ENCODE measurements at places on chromosomes 3 and 15. TPM values are rescaled to one million over a fixed set of nuclear protein-coding genes. Genes with fewer than 3 reads are reported as not detected.

DNA sequence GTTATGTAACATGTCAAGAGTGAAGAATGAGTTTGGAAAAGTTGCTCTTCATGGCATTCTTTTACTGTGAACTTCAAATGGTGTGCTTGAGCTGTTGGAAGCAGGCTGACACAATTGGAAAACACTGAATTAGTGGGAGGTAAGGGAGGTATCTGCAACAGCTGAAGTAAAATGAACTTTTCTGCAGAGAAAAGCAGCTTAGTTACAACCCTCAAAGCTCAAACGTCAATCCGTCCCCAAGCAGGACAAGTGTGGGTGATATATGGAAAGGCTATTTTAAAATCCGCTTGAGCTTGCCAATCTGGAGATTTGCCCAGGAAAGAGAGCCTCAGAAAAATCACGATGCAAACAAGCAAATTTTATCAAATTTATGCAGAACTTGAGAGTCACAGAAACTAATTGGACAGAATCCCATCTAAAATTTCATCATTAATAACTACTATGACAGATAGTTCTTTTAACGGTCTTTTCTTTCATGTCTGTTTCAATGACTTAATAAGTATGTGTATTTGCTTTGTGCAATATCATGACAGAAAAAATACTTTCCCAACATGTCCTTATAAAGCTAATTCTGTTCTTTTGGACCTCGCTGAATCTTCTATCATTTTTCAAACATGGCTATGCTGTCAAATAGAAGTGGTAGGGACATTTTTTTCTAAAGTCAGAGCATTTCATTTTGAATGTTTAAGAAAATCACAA lies 266.6 kb upstream of the SLITRK3 start:
- DNase-seq: no peak

DNA sequence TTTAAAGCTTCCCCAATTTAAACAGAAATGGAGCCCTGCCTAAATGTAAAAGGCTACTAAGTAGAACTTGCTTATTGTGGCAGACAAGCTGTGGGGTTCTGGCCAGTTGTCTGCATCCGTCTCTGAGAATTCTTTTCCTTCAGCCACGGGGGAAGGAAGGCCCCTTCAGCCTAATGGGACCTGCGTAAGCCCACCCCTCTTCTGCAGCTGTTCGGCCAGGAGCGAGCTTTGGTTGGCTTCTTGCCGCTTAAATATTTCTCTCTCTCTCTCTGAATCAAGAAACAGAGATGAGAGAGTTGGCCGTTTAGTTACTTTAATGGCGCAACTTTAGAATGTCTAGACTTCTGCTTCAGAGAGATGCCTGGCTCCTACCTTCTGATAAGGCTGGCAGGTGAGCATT lies 151.7 kb upstream of the PROK2 start:
- DNase-seq: no peak

DNA sequence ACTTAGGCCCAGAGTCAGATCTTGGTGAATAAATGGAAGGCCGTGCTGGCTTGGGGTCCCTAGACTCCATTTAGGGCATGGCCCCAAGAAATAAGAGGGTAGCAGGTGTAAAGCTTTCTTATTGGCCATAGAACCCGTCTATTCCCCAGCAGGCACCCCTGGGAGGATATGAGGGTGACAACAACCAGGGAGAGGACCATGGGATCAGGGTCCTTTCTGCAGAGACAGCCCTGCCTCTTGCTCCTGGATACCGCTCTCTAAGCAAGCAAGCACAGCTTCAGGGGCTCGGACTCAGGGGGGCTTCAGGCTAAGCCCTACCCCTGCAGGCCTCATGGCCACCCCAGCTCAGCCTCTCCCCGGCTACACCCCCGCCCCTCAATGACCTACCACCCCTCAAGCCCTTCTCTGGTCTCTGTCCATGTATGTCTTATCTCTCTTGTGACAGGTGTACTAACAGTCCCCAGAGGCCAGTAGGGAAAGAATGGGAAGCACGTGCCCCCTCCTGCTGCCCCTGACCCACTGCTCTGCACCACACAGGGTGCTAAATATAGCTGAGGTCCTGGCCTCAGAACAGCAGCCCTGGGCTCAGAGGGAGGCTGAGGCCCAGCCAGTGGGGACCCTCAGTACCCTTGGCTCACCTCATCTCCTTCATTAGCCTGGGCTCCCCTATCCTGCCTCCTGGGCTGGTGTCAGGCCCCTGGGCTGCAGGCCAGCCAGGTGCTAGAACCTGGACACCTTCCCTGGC lies 1.9 kb downstream of the XIRP1 start:
- peak; percentile 48 for DNase-seq

DNA sequence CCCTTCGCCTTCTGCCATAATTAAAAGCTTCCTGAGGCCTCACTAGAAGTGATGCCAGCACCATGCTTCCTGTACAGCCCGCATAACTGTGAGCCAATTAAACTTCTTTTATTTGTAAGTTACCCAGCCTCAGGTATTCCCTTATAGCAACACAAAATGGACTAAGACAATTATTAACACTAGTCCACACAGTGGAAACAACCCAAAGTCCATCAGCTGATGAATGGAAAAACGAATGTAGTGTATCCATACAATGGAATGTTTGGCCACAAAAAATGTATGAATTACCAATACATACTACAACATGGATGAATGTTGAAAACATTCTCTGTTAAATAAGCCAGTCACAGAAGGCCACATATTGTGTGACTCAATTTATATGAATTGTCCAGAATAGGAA lies 22.5 kb upstream of the CTXND1 start:
- no peak for DNase-seq

DNA sequence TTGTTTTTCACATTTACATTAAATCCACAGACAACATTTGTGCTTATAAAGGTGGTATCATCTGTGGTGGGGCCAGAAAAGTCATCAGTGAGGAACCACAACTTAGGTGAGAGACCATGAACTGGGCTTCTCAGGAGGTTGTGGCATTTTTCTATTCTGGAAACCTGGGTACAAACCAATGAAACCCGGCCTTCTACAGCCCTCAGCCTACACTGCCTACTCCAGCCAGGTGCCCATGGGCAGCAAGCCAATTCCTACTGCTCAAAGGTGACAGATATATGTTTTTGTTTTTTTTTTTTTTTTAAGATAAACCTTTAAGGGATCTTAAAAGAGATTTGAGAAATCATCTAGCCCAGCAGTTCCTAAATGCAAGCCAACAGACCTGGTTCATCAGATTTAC lies 20.3 kb downstream of the SPG21 start:
- no peak for DNase-seq

- DNase-seq: no peak
These were observed 52.3 kb downstream of the NCEH1 start for GRCh38 chr3:172658344-172659245.

Gene SLC4A7
- 19.2 TPM for total RNA-seq
